Omental fat pad (tissue), 4 donors: ENCODE measurements at places on chromosomes 6 and 20.

DNA sequence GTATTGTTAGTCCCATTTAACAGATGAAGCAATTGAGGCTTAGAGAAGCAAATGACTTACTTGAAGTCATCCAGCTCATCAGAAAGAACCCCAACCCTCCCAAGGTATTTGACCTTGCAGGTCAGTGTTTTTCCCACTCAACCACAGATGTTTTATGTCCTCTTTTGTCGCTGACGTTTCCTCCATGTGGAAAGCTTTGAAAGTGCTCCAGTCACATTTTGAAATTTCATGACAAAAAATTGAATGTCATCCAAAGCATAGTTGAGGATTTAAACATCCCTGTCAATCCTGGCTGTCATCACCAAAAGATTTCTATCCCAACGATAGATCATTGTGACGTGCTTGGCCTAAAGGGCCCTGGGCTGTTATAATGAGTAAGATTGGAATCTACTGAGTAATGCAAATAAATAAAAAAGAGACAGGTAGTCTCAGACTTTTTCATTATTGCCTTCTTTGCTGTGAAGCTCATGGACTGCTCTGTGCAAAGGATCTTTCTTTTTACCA, 102.7 kb downstream of the TSHZ2 start:
- no peak for DNase-seq

DNA sequence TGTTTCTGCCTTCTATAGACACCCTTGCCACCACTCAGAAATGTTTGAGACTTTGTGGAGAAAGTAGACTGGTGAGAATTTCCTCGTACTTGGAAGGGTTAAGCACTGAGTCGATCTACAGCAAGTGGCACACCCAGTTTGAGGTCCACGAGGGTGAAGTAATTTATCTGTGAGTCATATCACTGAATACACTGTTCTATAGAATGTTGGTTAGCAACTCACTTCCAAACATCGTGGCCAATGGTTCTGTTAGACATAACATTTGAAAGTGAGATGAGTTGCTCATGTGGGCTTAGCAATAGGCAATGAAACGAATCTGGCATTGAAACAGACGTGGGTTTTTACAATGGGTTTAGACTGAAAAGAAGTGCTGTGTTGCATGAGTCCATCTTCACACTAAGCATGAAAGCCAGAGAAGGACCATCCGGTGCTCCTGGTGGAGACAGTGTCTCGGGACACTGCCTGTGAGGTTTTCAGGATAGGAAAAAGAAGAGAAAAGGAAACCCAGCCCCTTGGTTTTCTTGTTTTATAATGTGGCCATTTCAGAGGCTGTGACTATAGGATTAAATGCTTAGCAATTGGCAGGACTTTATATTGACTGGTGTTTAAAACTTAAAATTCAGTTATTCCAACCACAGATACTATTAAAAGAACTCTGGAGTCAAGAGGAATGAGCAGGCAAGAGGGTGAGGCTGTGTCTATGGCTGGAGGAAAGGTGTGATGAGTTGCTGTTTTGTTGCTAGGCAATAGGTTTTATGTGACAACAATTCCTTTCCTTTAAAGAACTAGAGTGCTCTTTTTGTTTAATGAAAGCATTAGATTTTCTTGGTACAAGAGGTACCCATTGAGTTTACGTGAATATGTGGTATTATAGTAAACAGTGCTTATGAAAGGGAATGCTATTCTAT, 31.0 kb upstream of the EZR start:
- DNase-seq = no peak

DNA sequence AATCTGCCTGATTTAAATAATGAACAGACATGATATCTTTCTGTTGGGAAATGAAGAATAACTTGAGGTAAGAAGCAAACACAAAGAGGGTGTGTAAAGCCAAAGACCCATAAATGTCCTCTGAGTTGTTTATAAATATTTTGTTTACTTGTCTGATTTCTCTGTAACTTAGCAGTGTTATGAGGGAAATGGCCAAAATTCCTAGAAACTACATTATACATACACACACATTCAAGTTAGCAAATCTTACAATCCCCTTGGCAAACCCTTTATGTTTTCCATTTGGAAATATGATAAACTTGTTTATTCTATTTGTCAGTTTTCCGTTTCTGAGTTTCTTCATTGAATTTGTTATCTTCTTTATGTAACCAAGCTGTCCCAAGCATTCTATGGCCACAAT, 81.4 kb upstream of the TCF21 start:
- DNase-seq = no peak

- DNase-seq = no peak
Observed at GRCh38 chr20:15362849-15363248, 1025.4 kb upstream of the FLRT3 start.

DNA sequence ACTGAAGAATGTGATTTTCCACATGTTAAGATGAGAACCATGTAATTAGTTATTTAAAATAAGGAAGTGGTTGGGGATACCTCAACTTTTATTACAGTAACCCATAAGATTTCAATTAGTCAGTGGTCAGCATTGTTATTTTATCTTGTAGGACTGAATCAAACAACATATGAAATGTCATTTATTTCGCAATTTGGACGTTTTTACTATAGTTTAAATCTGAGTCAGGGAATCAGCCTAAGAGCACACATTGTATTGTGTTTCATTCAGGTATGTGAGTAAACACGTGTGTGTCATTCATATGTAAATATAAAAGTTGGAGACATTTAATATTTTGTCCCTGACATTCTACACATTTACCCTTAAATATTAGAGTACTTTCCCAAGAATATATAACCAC, 1418.7 kb downstream of the GRIK2 start:
- no peak for DNase-seq

GRCh38 chr6:82006027-82006738, 241.4 kb downstream of the IBTK start:
- DNase-seq = no peak

DNA sequence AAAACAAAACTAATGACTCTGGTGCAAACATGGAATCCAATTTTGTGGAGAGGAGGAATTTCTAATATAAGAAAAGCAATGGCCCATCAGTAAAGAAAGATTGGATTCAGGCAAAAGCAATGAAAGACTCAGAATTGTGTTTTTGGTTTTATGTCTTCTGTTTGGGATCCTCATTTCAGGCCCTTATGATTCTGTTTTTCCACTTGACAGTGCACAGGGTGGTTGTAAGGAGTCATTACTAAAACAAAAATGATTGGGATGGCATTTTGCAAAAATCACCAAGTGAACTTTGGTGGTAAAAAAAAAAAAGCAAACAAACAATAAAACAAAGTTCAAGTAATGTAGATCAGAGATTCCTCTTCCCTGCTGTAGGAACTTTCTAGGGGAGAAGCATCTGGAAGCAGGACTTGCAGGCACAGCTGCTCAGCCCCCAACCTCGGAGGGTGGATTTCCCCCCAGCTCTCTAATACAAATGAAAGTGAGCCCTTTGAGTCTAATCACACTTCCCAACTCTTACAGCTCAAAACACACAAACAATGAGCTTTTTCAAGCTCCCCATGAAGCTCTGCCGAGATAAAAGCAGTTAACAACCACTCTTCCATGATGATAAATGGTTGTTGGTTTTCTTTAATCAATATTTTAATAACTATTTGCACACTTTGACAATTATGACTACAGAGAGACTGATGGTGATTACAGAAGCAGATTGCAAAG, 177.7 kb downstream of the ZDHHC14 start:
- DNase-seq = no peak

GRCh38 chr6:165605901-165606739, 56.9 kb downstream of the PDE10A start:
- no peak for DNase-seq

GRCh38 chr6:3912361-3913076, 63.3 kb downstream of the FAM50B start:
- no peak for DNase-seq

- no peak for DNase-seq
Observed at GRCh38 chr6:1363729-1364572, 25.4 kb upstream of the FOXF2 start.

GRCh38 chr6:147507162-147508041, 1.1 kb upstream of the SAMD5 start:
- no peak for DNase-seq

- no peak for DNase-seq
Observed at GRCh38 chr6:1435806-1436205, 46.4 kb downstream of the FOXF2 start.

GRCh38 chr20:5535125-5535756, 215.0 kb upstream of the SHLD1 start:
- no peak for DNase-seq

DNA sequence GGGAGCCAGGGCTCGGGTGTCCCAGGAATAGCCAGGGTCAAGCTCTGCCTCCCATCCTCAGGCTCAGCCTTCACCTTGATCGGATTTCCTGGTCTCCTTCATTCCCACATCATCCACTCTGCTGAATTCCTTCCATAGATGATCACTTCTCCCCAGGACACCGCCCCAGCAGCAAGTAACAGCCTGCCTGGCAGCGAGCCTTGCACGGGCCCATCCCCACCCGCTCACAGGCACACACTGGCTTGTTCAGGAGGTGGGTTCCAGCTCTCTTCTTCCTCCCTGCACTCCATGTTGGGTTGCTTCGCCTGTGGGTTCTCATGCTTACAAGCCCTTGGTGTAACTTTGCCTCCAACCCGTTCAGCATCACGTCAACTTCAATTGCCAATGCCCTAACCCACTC, 113.0 kb upstream of the IYD start:
- DNase-seq = no peak

DNA sequence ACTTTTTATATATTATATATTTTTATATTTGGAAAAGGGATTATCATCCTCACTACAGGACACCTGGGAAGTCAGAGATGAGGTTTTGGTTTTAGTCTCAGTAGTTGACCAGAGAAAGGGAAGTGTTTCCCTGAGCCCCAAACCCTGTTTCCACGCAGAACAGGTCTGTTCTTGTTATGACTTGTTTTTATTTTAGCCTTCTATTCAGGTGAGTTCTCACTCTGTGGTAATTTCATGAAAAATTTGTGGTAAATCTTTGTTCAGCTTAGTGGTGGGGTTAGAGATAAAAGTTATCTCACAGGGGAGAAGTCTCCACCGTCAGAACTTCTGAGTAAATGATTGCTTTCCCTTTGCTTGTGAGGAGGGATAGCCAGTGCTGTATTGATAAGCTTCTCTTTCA, 224.9 kb downstream of the FARS2 start:
- no peak for DNase-seq

- no peak for DNase-seq
Observed at GRCh38 chr6:36547646-36548400, 544 bp upstream of the STK38 start.

GRCh38 chr20:49346682-49347081, 68.8 kb upstream of the ZNFX1 start:
- DNase-seq = no peak

GRCh38 chr6:145699462-145699861, 35.9 kb downstream of the EPM2A start:
- DNase-seq = no peak

DNA sequence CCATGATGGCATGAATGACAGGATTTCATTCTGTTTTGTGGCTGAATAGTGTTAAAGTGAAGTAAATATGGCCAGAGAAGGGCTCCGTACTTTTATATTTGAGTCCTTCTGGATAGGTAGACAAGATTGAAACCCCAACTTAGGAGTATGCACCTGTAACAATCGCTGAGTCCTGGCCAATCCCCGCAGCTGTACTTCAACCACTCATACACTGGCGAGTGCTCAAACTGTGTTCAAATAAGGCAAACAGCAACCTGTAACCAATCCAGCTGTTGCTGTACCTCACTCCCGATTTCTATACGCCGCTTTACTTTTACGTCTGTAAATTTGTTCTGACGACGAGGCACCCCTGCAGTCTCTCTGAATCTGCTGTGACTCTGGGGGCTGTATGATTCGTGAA, 6.7 kb downstream of the TTLL2 start:
- DNase-seq = no peak

DNA sequence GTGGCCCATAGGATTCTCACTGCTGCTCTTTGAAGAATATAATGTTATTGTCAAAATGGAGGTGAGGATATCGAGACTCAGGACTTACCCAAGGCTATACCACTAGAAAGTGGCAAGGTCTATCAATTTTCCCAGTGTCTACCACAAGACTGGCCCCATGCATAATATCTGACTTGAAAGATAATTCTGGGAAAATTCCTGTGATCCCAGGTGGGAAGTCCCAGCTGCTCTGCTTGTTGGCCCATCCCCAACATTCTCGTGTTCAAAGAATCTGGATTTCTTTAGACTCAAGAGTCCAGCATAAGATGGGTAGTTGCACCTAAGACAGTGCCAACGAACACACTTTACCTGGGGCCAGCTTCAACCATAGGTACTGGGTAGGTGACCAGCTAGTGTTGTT, 120.7 kb upstream of the DTNBP1 start:
- no peak for DNase-seq

GRCh38 chr6:145453376-145453775, 281.9 kb downstream of the EPM2A start:
- no peak for DNase-seq

DNA sequence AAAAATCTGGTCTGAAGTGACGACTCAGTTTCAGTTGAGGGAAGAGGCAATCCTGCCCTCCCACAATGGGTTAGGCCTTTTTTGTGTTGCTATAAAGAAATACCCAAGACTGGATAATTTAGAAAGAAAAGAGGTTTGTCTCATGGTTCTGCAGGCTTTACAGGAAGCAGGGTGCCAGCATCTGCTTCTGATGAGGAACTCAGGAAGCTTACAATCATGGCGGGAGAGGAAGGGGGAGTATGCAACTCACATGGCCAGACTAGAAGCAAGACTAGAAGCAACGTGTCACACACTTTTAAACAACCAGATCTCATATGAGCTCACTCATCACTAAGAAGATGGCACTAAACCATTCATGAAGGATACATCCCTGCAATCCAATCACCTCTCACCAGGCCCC, 529.3 kb downstream of the KIF16B start:
- DNase-seq = no peak

DNA sequence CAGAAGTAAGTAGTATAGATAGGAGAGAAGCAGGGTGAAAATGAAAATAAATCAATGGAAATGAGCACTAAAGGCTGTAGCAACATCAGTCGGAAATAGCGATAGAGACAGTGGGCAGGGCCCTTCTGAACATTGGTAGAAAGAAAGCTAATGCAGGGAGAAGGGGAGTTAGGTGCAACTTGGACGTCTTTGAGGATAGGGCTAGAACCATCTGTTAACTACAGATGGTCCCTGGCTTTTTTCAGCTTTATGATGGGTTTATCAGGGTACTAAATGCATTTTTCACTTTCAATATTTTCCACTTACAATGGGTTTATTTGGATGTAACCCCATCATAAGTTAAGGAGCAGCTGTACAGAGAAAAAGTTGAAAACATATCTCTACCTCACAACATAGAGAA, 72.8 kb upstream of the CNR1 start:
- no peak for DNase-seq

GRCh38 chr6:139706912-139707311, 332.5 kb upstream of the CITED2 start:
- DNase-seq = no peak

DNA sequence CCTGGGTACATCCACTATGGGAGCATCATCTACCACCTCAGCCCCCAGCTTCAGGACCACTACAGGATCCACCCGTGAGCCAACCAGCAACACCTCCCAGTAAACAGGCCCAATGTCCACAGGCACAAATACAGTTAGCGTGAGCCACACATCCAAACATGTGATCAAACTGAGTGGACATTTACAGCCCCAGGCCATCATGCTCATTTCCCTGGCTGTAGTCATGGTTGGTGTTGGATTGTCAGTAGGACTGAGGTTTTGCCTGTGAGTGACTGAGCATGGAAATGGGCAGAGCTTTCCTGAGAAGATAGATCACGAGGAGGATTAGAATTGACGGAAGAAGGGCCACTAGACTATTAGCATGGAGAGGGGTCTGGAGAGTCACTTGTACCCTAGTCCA, 10.7 kb upstream of the MUC21 start:
- no peak for DNase-seq

GRCh38 chr20:15011631-15012030, 674.2 kb upstream of the FLRT3 start:
- DNase-seq = no peak
